ENCODE measurements at places on chromosomes 13 and 19.

DNA sequence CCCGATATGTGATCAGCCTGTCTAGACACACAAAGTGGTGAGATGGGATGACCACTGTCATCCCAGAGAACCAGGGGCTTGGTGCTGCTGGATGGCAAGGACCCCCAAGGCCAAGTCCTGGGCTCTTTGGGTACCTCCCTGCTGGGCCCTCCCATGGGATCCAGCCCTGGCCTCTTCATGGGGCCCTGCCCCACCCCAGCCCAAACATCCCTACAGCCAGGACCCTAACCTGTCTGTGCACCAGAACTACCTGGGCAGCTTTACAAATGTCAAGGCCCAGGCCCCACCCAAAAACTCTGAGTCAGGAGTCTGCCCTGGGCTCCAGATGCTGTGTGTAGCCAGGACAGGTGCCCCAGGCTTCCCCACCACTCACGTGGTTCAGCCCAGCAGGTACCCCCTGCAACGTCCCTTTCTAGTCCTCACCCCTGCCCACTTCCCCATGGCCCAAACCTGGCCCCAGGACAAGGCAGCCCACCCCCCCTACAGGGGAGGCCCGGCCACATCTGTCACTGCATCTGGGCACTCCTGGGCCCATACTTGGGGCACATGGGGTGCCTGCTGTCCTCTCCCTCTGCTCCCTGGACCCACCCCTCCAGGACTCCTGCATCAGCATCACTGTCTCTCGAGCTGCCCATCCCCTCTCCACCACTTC, 233.5 kb downstream of the TUBA3C start:
- DNase-seq, result no peak
- no peaks in the 10 kb centered on the region for H3K27me3 ChIP-seq
- no peaks in the 10 kb centered on the region for H3K4me1 ChIP-seq
- H3K27ac ChIP-seq, result no peak overlapping the region
- no peaks in the 10 kb centered on the region for H3K36me3 ChIP-seq
- no peak overlapping the region for H3K4me3 ChIP-seq

- DNase-seq, result no peak
- no peak overlapping the region for H3K27ac ChIP-seq
- H3K4me3 ChIP-seq, result no peak overlapping the region
- H3K4me1 ChIP-seq, result peaks cover 2% of the 10 kb centered on the region
- H3K36me3 ChIP-seq, result no peaks in the 10 kb centered on the region
Measured at GRCh38 chr13:30371649-30372265, 50.5 kb upstream of the UBE2L5 start.

DNA sequence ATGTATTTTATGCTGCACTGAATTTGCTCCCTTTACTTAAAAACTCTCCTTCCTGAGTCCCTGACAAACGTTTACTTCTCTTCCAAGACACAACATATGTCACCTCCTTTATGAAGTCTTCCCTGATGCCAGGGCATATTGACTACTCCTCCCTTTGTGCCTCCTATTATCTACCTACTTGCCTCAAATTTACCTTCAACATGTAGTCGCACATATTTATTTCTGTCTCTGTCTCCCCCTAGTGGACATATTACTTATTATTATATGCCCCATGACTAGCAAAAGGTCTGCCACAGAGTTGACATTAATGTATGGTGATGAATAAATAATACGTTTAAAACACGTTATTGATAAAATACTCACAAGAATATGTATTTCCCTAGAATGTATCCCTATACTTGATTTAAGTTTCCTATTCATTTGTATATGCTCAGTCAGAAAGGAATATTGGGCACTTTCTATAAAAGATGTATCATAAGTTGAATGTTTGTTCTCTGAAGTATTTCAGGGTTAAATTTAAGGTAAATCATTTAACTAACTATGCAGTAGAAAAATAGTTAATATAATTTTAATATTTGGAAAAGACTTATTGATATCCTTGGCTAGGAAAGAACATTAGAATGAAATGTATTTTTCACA, 250.3 kb upstream of the ATXN8OS start:
- no peaks in the 10 kb centered on the region for H3K4me1 ChIP-seq
- no peaks in the 10 kb centered on the region for H3K27me3 ChIP-seq
- no peak overlapping the region for H3K4me3 ChIP-seq

- H3K4me3 ChIP-seq, result no peak overlapping the region
- DNase-seq, result peak; percentile 69
- H3K27me3 ChIP-seq, result no peaks in the 10 kb centered on the region
- no peak overlapping the region for H3K27ac ChIP-seq
Measured at GRCh38 chr19:4606921-4607678, 32.2 kb upstream of the TNFAIP8L1 start.

DNA sequence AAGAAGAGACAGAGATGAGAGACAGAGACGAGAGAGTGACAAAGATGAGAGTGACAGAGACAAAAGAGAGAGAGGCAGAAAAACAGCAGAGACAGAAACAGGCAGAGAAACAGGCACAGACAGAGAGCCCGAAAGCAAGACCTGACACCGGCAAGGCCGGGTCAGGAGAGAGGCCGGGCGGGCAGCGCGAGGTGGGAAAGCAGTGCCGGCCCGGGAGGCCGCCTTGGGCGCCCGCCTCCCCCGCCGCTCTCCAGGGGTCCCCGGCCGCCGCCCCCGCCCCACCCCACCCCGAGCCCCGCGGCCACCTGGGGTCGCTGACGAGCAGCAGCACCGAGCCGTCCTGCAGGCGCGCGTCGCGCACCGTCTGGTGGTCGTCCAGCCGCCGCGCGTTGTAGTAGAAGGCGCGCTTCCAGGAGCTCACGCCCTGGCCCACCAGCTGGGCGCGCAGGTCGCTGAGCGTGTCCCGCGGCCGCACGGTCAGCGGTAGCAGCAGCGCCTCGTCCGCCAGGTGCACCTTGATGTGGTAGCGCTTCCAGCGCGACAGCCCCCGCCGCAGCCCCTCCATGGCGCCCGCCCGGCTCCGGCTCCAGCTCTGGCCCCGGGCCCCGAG, at the start of gene TINCR:
TINCR (minus strand) TSS at position 594 of the 610 bp plus-strand sequence.
- DNase-seq, result no peak
- no peak within 1 kb of the TSS for H3K4me3 ChIP-seq
- H3K27ac ChIP-seq, result no peak within 1 kb of the TSS
